ENCODE measurements at places on chromosomes 1 and 21. TPM values are rescaled to one million over a fixed set of nuclear protein-coding genes. Genes with fewer than 3 reads are reported as not detected.

JAM2 gene
- total RNA-seq: 32.1 TPM

DIRAS3 gene
- not detected for total RNA-seq

TNN gene
- total RNA-seq: not detected

EVA1B gene
- not detected for total RNA-seq

CCDC24 gene
- 1.2 TPM for total RNA-seq

HMCN1 gene
- total RNA-seq: 0.89 TPM

CFHR1 gene
- not detected for total RNA-seq

PLA2G2D gene
- not detected for total RNA-seq

TEDDM1 gene
- not detected for total RNA-seq

HENMT1 gene
- total RNA-seq: 1.7 TPM

OLFML3 gene
- 27.4 TPM for total RNA-seq

POU3F1 gene
- total RNA-seq: not detected

KCNE2 gene
- total RNA-seq: 115 TPM

FMO3 gene
- 1.4 TPM for total RNA-seq

RNU1-3 gene
- total RNA-seq: 9,966 TPM

HOOK1 gene
- 41.9 TPM for total RNA-seq

UBL4B gene
- total RNA-seq: not detected

PRR9 gene
- not detected for total RNA-seq

B3GALT5 gene
- 8.3 TPM for total RNA-seq

LORICRIN gene
- not detected for total RNA-seq

KRTAP11-1 gene
- total RNA-seq: not detected

S100A7 gene
- not detected for total RNA-seq

RIMS3 gene
- total RNA-seq: 4.7 TPM

SPRR2B gene
- not detected for total RNA-seq

IGSF5 gene
- total RNA-seq: not detected

PPIE gene
- 35.3 TPM for total RNA-seq

GNG12 gene
- total RNA-seq: 71.9 TPM

SLFNL1 gene
- 10.5 TPM for total RNA-seq

DNM3 gene
- total RNA-seq: 1.8 TPM

CAMK2N1 gene
- 14.3 TPM for total RNA-seq

LIX1L gene
- 5.8 TPM for total RNA-seq

SUSD4 gene
- total RNA-seq: 35.3 TPM

EFNA3 gene
- total RNA-seq: not detected

PLPP3 gene
- 54.9 TPM for total RNA-seq
